ENCODE measurements at places on chromosomes 5 and 9. TPM values are rescaled to one million over a fixed set of nuclear protein-coding genes. Genes with fewer than 3 reads are reported as not detected.

GRCh38 chr5:58498340-58498942, 7.2 kb downstream of the GAPT start:
- peak; percentile 11 for DNase-seq

DNA sequence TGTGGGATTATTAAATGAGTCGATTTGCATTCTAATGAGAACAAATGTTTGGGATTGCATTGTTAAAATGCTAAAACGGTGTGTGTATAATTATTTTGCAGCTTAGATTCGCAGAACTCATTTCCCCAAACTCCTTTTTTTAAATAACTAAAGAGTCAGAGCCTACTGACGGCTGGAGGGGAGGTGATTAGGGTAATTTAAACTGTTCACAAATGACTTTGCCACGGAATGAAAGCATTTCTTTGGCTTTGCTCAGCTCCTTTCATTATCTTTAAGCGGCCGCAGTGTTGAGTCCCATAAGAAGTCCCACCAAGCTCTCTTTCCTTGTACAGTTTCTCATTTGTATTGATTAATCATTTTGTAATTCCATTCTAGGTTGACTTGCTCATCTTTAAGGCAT, 1632.8 kb downstream of the MAT2B start:
- no peak for DNase-seq

The NOXA1 gene
- total RNA-seq, result 0.30 TPM

The CARTPT gene
- total RNA-seq, result not detected

GRCh38 chr5:95846554-95847260, 24.2 kb upstream of the GLRX start:
- peak; percentile 69 for DNase-seq

DNA sequence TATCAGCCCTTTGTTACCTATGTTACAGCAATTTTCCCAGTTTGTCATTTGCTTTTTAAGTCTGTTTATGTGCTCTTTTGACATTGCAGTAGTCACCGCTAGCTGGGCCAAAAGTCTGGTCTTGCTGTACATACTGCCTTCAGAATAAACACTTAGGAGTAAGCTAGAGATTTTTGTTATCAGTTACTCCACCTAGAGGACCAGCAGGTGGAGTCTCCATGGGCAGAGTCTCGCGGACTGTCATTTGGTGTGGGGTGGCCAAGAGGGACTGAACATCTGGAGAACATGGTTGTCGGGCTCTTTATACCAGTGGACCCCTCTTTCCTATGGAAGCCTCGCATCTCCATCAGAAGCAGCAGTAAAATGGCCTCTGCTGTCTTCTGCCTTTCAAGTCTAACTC, 10.8 kb upstream of the MGAT1 start:
- DNase-seq, result no peak

GRCh38 chr5:1285883-1286291, 9.0 kb downstream of the TERT start:
- DNase-seq, result no peak

DNA sequence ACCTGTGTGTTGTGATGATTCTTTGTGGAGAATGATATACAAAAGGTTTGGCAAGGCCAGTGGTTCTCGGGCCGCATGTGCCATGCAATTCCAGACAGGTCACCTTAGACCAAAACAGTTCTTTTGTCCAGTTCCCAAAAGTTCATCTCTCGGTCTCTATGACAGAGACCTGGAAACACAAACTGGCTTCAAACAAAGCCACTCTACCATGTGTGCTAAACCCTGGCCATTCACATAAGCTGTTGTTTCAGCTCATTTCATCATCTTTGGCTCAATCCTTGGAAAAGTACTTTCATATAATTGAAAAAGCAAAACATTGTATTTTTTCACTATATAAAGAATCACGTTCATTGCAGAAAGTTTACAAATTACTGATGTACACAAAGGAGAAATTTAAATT, 210.5 kb upstream of the SEMA6A start:
- DNase-seq, result peak; percentile 65

The POU4F3 gene
- 0.10 TPM for total RNA-seq

DNA sequence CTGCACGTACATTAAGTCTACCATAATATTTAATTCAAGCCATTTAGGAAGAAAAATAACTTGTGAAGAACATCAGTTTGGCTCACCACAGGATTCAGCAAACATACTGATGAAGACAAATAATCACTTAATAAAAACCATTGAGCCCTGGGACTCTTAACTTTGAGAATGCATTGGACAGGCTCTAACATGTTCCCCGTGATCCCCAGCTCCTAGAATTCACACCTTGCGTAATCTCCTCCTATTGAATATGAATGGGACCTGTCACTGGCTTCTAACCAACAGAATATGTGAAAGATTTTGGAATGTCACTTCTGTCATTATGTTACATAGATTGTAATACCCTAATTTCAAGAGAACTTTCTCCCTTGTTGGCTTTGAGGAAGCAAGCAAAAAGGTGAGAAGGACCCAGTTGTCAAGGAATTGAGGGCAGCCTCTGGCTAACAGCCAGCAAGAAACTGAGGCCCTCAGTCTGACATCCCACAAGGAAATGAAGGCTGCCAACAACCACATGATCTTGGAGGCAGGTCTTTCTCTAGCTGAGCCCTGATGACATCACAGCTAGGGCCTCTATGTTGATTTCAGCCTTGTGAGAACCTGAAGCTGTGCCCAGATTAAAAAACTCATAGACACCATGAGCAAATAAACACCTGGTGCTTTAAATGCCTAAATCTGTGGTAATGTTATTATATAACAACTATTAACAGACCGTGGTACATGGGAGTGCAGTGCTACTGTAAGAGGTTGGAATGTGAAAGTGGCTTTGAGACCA, 433.2 kb downstream of the SEMA5A start:
- no peak for DNase-seq

GRCh38 chr9:7273575-7273974, 515.8 kb downstream of the KDM4C start:
- DNase-seq, result no peak

DNA sequence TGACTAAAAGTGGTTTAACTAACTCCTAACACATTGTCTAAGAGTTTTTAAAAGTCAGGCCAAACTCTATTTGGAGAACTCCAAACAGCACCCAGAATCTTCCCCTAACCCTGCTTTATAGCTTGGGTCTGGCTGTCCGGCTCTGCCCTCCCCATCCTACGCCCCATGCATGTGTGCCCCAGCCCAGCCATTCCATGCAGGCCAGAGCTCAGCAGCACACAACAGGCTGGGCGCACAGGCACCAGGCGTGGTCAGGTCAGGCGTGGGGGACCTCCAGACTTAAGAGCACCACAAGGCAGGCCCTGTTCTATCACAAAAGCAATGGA, 31.1 kb downstream of the SHB start:
- no peak for DNase-seq

GRCh38 chr5:139392324-139392677, 2.6 kb upstream of the MZB1 start:
- no peak for DNase-seq

The PCDHA6 gene
- total RNA-seq, result 0.30 TPM

DNA sequence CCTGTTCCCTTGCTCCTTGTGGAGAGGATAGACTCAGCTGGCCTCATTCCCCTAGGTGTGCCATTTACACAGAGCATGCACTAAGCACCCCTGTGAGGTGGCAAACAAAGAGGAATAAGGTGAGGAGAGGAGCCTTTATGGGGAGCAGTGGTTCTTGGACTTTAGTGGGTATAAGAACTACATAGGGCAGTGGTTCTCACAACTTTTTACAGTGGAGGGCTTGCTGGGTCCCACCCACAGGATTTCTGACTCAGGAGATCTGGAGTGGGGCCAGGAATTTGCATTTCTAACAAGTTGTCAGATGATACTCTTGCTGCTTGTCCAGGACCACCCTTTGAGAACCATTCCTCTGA, 42.0 kb downstream of the CSF1R start:
- DNase-seq, result no peak

- no peak for DNase-seq
Observed at GRCh38 chr9:116274293-116274692, 120.7 kb downstream of the PAPPA start.

- peak; percentile 83 for DNase-seq
Observed at GRCh38 chr5:10452768-10453331, 11.2 kb downstream of the ROPN1L start.

The SH3RF2 gene
- 9.8 TPM for total RNA-seq

The DNAJB5 gene
- 9.1 TPM for total RNA-seq

The SLC34A3 gene
- not detected for total RNA-seq

The SLC12A7 gene
- 13.7 TPM for total RNA-seq

- no peak for DNase-seq
Observed at GRCh38 chr5:159459132-159459627, 128.9 kb upstream of the IL12B start.

DNA sequence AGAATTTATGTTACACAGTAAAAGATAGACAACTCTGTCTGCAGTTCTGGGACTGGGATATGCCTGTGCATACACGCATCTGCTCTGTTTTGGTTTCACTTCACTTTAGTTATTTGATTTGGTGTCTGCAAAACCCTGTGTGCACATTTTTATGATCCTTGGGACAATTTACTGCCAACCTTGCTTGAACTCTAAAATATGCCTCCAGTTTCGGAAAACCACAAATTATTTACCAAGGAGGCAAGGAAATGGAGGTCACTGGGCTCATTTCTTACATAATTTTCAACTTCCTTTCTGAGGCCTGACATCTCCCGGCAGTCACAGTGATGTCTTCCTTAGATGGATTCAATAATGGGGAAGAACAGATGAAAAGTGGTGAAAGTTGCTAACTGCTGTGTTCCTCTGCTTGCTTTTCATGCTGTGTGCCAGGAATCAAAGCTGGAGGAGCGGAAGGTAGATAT, 61.2 kb upstream of the TAF11L2 start:
- DNase-seq, result peak; percentile 30

DNA sequence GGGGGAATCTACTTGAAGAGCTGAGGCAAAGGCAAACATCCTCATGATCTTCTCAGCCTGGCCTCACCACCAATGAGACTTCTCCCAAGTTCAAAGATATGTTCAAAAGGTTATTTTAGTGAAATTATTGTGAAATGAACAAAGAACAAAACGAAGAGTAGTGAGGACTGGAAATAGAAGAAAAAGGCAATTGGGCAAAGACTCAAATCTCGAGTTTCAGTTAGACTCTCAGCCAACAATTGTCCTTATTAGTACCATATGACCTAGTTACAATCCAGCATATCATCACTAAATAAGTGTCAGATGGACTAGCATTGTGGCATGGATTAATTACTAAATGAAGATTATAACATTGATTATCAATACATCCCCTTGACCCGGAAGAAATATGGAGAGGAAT, 9.0 kb downstream of the ZNF474 start:
- no peak for DNase-seq

The DDX4 gene
- total RNA-seq, result not detected

DNA sequence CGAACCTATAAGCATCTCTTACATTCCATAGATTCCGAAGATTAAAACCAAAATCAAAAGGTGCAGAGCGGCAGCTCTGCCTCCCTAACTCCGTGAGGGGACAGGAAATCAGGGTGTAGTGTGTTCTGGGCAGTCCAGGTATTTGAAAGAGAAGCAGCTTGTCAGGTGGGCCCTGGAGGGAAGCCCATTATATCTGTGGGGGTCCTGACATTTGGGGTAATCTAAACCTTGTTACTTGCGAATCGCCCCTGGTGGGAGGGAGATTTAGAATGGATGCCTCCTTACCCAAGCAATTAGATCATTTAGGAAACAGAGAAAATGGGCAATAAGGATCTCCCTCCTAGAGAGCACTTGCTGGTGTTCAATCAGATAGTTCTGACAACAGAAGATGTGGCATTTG, 126.9 kb downstream of the EFNA5 start:
- no peak for DNase-seq

The COL5A1 gene
- 349 TPM for total RNA-seq

- DNase-seq, result no peak
Observed at GRCh38 chr9:7137571-7137970, 379.8 kb downstream of the KDM4C start.

DNA sequence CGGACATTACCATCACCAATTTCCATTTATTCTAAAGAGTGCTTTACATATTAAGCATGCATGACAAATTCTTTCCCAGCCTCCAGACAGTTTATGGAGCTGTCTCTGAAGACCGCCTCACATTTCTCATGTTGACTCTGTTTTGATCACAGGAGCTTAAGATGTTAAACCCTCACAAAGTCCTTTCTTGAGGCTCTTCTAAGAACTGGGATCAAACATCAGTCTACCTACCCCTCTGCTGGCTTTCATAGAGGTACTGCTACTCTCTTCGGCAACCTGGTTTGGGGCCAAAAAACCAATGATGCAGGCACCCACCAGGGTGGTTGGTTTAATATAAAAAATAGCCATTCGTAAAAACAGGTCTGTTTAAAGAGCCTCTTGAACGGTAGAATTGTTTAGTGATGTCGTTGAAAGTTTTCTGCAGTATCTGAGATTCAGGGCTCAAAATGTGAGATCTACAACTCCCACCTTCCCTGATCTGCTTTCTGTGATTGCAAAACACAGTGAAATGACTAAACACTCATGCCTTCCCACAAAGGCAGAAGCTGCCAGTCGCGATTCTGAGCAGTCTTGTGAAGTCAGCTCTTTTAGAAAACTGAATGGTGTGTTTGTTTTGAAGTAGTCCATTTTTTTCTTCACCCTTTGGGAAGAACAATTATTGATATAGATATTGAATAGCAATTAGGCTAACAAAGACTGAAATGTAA, 3.5 kb downstream of the RXFP3 start:
- no peak for DNase-seq

- DNase-seq, result no peak
Observed at GRCh38 chr9:18185196-18185595, 288.8 kb upstream of the ADAMTSL1 start.

DNA sequence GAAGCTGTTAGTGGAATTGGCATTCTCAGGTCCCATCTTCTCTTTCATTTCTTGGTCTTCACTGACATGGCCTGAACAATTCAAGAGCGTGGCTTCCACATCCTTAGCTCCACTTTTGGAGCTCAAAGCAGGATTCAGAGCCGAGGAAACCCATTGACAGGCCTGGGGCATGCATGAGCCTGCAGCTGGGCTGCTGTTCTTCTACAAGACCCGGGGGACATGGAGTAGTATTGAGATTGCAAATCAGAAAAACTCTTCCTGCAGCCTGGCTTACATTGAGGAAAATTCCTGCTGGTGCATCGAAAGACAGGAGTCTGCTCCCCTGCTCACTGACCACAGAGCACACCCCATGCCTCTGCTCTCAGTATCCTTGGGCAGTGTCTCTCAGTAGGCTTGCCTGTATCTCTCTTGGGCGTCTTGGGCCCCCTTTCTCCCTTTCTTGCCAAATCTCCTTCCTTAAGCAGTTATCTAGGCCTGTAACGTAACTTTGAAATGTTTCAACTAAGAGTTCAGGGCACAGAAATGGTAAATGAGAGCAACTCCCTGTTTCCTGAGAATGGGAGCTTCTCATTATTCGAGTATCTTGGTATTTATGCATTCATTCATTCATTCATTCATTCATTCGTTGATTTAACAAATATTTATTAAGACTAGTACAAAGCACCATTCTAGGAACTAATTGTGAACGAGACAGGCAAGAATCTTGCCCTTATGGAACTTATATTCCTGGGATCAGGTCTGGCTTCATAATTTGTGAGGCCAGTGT, 603.6 kb upstream of the CLINT1 start:
- DNase-seq, result no peak

- DNase-seq, result no peak
Observed at GRCh38 chr9:1046639-1047572, 3.3 kb upstream of the DMRT2 start.

Measured in skin of body (tissue), 3 donors.